ENCODE measurements at places on chromosomes 12 and 14.

GRCh38 chr12:88580051-88580871 lies at the start of gene KITLG:
Gene KITLG (minus strand): TSS chr12:88580471. CDS start chr12:88580278, 193 bp downstream.
- peak; percentile 87 for DNase-seq

GRCh38 chr12:45269412-45269751 lies 53.5 kb downstream of the ANO6 start:
- DNase-seq = no peak

- no peak for DNase-seq
These were observed 43.1 kb upstream of the EIF5 start for GRCh38 chr14:103290961-103291360.

DNA sequence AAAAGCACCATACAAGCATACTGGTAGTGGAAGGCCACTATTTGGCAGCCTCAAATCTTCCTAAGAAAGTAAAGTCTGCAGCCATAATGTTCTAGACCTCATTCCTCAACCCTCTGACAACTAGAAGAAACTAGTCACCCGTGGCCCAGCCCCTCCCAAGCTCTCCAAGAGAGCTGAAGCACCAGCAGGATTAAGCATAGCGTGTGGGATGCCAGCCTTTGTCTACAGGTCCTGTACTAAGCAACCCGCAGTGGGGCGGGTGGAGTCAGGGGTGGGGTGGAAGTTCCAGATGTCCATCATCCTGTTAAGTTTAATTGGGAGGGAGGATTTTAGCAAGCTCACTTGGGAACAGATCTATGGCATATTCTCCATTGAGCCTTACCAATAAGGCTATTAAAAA lies 14.2 kb downstream of the SLC11A2 start:
- DNase-seq = no peak

DNA sequence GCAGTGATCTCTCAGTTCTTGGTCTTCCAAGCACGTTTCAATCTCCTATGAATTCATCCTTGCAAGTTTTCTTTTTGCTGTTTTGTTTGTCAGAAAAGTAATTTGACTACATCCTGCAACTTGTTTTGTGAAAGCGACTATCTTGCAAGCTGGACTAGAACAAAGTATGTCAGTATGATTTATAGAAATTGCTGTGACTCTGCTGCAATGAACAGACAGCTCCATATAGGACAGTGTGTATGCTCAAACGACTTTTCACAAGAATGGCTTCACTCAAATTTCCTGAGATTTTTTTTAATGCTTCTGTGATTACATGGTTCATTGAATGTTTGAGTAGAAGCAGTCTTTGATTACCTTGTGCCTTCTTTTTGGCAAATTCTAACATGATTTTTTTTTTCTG lies 123.5 kb upstream of the TRHDE start:
- DNase-seq = no peak

GRCh38 chr14:59229653-59230406 lies 41.4 kb downstream of the DAAM1 start:
- no peak for DNase-seq

- no peak for DNase-seq
These were observed 237.3 kb downstream of the BCL11B start for GRCh38 chr14:99034711-99035171.

DNA sequence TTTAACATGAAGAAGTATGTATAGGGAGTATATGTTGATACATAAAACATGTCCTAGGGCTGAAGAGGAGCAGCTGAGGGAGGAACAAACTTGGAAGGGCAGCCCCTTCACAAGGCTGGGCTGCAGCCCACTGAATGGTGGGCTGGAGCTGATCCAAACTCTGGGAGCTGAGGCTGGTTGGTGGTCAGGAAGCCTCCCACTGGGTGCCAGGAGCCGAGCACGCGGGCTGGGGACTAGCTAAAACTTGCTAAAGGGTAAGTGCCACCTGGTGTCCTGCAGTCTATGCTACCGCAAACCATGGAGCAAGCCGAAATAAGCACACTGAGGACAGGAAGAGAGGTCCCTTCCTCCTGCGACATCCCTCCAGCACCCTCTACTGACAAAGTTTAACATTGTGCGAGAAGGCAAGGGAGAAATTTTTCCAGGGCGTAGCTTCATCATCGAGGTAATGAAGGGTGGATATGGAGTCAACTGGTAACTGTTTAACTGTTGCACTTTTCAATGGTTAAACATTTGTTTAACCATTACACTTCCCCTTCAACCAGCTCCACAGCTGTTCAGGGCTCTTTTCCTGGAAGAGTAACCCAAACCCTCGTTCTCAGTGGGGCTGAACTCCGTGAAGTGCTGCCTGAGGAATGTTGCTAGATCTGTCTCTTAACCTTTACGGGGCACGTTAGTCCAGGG lies 42.2 kb downstream of the EGLN3 start:
- DNase-seq = no peak

DNA sequence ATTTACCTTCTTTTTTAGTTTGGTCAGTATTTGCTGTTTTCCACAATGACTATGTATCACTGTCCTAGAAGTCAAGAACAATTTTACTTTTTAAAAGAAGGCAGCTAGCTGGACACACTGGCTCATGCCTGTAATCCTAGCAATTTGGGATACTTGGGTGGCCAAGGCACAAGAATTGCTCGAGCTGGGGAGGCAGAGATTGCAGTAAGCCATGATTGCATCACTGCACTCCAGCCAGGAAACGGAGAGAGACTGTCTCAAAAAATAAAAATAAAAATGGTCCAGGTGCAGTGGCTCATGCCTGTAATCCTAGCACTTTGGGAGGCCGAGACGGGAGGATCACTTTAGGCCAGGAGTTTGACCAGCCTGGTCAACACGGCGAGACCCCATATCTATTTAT lies 28.3 kb downstream of the MDM1 start:
- DNase-seq = no peak

DNA sequence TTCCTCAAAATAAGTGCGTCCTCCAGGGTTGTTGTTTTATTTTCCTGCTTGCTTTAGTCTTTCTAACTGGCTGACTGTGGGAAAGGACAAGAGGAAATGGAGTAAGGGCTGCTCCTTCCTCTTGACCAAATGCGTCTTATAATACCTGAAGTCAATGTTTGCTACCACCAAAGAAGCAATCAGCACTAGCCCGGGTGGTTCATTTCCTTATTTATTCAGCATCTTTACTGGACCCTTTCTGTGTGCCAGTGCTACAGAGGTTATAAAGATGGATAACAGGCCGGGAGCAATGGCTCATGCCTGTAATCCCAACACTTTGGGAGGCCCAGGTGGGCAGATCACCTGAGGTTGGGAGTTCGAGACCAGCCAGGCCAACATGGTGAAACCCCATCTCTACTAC lies 15.1 kb upstream of the RPS6KA5 start:
- no peak for DNase-seq

DNA sequence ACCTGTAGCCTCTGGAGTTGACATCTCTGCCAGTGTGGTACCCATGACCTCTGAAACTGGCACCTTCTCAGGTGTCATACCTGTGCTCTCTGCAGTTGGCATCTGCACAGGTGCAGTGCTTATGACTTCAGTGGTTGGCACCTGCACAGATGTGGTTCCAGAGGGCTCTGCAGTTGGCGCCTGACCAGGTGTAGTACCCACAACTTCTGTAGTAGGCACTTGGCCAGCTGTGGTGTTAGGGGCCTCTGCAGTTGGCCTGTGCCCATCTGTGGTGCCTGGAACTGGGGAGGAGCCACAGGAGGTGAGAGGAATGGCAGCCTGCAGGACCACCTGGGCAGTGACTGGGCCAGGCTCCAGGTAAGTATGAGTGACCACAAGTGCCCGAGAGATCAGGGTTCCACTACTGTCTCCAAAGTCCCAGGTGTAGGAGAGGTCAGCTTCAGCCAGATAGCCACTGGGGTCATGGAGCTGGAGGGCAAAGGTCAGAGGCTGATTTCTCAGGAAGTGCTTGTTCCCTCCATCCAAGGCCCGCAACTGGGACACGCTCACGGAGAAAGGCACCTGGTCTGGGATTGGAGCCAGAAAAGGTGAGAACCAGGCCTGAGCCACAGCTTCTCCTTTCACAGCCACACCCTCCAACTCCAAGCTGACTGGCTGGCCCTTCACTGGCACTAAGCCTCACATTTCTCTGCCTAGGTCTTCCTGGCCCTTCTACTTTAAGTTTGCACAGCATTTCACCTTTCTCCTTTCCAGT lies 8.6 kb downstream of the PMEL start:
- DNase-seq = no peak

DNA sequence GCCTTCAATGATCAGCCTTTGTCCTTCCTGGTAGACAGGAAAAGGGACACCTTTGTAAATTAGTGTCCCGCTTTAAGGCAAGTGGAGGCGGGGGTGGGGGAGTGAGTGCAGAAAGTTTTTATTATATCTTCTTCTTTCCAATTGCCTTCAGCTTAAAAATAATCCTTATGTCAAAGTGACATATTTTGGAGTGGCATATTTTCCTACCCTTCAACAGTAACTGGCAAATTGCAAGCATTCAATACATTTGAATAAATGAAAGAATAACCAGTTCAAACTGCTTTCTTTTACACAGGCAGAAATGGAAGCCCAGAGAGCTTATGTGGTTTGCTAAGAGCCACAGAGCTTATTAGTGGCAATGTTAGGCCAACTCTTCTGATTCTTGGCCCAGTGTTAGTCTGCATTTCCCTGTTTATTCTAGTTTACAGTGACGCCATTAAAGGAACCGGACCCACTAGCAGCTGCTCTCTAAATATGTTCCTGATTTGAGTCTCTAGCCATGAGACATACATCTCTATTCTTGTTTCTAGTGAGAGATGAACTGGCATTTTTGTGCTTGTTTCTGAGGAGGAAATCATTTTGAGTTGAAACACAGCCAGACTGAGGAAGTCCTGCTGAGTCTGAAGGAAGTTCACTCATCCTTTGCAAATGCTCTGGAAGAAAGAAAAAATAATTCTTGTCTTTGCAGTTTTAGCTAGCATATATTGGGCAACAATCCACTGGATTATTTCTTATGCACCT lies 468.7 kb downstream of the NOVA1 start:
- DNase-seq = peak; percentile 52

GRCh38 chr12:101919447-101919846 lies 42.1 kb downstream of the DRAM1 start:
- DNase-seq = no peak

DNA sequence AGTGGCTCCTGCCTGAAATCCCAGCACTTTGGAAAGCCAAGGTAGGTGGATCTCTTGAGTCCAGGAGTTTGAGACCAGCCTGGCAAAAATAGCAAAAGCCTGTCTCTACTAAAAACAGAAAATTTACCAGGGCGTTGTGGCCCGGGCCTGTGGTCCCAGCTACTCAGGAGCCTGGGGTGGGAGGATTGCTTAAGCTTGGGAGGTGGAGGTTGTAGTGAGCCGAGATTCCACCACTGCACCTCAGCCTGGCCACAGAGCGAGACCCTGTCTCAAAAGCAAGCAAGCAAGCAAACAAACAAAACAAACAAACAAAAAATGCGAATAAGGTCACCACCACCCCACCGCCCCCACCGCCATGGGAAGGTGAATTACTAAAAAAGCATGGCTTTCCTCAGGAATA lies 238.7 kb downstream of the ATXN7L3B start:
- no peak for DNase-seq

DNA sequence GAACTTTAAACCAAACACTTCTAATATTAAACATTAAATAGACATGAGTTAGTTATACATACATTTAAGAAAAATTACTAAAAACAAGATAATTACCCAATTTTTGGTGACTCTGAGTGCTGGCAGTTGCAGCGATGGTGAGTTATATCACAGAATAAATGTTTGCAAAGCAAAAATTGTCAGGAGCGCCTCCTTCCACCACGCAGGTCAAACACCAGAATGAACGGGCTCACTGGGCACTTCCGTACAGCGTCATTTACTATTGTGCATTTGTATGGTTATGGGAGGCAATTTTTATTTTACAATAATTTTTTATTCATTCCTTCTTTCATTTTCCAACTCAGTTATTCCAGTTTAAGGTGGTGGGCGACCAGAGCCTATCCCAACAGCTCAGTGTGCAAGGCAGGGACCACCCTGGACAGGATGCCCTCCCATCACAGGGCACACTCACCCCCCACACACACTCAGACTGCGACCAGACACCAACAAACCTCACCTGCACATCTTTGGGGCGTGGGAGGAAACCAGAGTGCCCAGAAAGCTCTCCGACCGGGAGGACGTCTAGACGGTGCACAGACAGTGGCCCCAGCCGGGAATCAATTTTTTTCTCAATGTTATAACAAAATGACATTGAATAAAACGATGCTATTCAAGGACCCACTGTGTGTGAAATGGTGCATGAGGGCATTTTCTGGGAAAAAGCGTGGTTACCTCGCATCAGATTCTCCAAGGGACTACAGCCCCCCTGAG lies 67.2 kb downstream of the TESC start:
- DNase-seq = no peak

GRCh38 chr12:67760586-67761275 lies 112.2 kb downstream of the DYRK2 start:
- DNase-seq = no peak

- DNase-seq = no peak
These were observed 66.2 kb downstream of the PTGER2 start for GRCh38 chr14:52380294-52380693.

GRCh38 chr14:69281450-69282169 lies 21.7 kb downstream of the GALNT16 start:
- DNase-seq = no peak

GRCh38 chr14:77918448-77918847 lies 118.5 kb downstream of the ADCK1 start:
- DNase-seq = no peak

DNA sequence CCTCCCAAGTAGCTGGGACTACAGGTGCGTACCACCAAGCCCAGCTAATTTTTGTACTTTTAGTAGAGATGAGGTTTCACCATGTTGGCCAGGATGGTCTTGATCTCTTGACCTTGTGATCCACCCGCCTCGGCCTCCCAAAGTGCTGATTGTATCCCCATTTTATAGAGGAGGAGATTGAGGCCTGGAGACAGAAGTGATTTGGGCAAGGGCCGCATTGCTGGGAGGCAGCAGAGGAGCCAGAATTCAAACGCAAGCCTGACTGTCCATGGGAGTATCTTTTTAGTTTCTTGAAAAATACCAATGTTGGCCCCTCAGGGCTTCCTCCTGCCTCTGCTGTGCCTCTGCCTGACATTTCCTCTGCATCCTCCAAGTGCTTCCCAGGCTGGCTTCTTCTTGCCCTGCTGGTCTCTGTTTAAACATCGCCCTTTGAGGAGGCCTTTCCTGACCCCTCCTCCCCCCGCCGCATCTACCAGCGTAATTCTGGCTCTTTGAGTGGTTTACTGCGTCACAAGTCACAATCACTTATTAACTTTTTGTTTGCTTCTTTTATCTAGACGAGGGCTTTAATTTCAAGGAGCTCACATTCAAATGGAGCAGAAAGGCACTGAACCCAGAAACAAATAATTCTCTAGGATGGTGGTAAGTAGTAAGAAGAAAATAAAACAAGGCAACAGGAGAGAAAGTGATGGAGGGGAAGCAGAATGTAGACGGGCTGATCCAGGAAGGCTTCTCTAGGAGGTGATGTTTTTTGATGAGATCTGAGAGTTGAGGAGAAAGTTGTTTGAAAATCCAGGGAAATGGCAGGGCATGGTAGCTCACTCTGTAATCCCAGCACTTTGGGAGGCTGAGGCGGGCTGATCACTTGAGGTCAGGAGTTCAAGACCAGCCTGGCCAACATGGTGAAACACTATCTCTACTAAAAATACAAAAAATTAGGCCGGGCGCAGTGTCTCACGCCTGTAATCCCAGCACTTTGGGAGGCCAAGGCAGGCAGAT lies 91.0 kb upstream of the MED13L start:
- no peak for DNase-seq

Measured in muscle of back (tissue), 13 donors.